ENCODE measurements at places on chromosomes 3 and 15. TPM values are rescaled to one million over a fixed set of nuclear protein-coding genes. Genes with fewer than 3 reads are reported as not detected.

- no peak for DNase-seq
Measured at GRCh38 chr3:54168451-54168850, 46.1 kb downstream of the CACNA2D3 start.

DNA sequence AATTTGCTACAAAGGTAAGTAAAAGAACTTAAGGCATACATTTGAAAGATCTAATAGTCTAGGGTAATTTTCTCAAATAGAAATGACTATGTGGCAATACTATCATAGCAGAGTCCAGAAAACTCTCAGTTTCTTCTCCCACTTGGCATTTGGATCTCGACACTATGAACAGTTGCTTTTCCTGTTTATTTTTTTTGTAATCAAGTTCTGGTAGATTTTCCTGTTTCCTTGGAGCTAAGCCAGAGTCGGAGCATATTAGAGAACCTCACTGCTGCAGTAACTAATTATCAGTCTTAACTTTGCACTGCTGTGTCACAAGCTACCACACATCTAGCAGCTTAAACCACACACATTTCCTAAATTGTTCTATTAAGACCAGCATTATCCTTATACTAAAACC lies 44.9 kb upstream of the ZNF385D start:
- DNase-seq: no peak

- DNase-seq: no peak
Measured at GRCh38 chr15:58966698-58967097, 20.8 kb upstream of the RNF111 start.

- no peak for DNase-seq
Measured at GRCh38 chr15:40914486-40914885, 14.7 kb upstream of the DLL4 start.

MAP2K5 gene
- 62.8 TPM for total RNA-seq

DNA sequence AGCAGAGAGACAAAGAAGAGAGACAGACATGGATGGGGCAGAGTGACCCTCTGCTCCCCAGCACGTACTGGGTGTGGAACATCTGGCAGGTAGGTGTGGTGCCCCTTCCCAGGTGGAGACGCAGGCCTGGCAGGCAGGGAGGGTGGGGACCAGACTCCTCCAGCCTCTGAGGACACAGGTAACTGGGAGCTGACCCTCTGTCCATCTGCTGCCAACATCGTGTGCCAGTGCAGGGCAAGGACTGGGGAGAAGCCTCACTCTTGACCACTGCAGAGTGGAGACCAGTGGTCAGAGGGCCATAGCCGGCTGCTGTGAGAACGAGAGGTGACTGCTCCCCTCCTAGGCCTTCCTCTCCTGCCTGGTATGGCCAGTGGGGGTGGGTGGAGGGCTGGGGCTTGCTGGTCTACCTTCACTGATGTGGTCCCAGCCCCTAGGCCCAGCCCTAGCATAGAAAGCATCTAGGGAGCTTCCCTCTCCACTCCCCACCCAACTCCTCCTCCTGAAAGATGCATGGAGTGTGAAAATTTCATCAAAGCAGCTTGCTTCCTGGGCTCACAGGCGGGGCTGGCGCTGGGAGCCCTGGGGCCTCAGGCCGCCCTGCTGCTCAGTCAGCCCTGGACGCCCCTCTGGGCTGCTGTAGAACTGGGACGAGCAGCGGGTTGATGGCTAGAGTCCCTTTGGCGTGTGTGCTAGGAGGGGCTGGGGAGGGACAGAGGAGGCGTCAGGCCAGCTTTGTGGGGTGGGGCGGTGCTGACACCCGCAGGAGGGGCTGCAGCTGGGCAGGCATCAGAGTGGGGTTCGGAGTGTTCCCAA lies 90.3 kb downstream of the PLXNA1 start:
- no peak for DNase-seq

- no peak for DNase-seq
Measured at GRCh38 chr3:126570103-126570541, 11.4 kb upstream of the C3orf22 start.

DNA sequence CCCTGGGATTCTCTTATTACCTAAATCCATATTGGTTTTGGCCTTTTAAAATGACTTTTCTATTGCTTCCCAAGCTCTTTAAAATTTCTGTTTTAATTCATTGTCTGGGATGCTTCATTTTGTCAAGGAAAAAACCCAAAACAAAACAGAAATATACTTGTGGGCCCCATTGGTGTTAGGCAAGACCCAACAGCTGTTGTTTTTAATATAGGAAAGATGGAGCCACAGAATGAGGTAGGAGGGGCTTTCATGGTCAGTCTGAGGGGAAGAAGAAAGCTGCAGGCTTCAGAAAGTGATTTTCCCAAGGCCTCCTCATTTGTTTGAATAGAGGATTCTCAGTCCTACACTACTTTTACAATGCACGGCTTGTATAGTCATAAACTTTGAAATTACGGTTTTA lies 180.5 kb downstream of the MCTP2 start:
- no peak for DNase-seq

PRR20G gene
- total RNA-seq: not detected

GOLGA8T gene
- not detected for total RNA-seq

Data from A673 (cell line).